ENCODE measurements at places on chromosomes 11 and 22.

DNA sequence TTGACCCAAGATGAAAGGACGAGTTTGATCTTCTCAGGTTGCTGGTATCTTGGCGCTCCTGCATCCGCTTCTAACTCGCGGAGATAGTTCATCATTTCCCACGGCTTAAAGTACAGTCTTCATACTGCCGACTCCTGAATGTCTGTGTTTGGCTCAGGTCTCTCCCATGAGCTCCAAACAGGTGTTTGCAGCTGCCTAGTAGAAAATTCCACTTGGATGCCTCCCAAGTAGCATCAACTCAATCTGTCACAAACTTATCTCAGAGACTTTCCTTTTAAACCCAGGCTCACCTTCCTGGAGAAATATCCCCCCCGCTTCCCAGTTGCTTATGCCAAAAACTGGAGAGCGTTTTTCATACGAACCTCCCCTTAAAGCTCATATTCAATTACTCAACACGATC, 986.5 kb downstream of the TBC1D22A start:
- DNase-seq: no peak

DNA sequence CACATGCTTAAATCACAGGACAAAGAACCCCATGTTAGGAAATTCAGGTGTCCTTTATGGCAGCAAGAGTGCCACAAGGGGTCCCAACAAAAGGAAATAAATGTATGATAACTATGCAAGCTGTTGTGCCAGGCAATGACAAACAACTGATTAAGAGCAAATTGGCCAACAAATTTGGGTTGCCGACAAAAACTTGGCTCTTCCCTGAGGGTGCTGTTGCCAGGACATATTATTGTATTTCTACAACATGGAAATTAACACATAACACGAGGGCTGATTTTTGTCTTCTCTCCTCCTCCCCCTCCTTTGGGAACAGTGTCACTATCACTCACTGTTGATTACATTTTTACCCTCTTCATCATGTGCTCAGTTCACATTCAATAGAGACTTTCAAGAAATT, 56.0 kb downstream of the LRRC4C start:
- no peak for DNase-seq

GRCh38 chr22:38735465-38736256, 20.1 kb downstream of the SUN2 start:
- no peak for DNase-seq

DNA sequence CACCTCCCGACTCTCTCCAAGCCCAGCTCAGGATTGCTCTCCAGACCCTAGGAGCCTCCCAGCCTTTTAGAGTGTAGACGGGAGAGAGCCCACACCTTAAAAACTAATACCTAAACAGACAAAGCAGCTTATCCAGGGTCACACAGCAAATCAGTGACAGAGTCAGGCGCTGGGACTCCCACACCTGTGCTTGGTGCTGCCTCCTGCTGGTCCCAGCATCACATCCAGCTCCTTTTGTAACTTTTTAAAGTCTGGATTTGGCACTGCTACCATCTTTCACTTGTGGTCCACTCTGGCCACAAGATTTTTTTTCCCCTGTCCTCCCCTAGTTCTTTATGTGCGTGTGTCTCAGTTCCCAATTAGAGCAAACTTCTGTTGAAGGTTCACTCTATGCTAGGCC, 4.7 kb downstream of the ANO1 start:
- DNase-seq: no peak

DNA sequence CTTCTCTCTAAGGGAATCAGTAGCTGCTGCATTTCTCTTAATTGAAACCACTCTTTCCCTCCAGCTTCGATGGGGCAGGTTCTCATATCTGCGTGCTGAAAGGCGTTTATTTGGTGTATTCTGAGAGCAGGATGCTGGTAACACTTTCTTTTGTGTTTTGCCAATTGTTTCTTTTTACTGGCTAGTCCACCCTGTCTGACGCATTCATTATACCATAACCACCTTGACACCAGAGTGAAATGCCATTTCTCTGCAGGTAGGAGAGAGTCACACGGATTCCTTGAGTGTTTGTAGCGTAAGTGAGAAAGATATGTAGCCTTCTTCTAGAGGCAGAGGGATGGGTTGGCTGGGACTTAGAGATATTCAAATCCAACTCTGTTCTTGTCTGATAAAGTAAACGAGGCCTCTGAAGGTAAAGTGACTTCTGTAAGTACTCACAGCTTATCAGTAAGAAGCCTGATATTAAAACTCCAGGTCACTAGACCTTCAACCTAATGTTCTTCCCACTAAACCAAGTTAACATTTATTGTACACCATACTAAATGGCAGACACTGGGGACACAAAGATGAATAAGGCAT, 21.4 kb downstream of the CD44 start:
- no peak for DNase-seq

GRCh38 chr11:123452794-123453193, 22.7 kb downstream of the GRAMD1B start:
- no peak for DNase-seq

DNA sequence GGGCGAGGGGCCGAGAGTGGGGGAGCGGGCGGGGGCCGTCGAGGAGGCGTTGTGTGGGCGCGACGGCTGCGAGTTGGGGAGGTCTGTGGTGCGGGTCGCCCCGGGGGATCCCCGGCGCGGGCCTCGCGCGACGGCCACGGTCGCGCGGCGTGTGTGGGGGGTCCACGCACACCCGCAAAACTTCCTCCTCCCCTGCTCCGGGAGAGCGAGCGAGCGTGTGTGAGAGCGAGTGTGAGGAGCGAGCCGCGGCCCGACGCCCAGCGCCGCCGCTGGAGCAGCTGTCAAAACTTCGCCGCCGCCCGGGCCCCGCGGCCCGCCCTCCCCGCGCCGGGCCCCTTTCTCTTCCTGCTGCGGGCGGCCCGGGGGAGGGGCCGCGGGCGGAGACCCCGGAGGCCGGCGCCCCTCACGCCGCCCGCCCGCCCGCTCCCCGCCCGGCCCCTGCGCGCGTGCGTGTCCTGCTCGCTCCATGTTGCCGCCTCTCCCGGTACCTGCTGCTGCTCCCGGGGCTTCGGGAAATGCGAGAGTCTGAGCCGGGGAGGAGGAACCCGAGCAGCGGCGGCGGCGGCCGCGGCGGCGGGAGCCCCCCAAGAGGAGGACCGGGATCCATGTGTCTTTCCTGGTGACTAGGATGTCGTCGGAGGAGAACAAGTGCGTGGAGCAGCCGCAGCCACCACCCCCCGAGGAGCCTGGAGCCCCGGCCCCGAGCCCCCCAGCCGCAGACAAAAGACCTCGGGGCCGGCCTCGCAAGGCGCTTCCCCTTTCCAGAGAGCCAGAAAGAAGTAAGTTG, 9.0 kb upstream of the CCT8L2 start:
- DNase-seq: no peak

- DNase-seq: no peak
Observed at GRCh38 chr22:19206287-19206686, 27.8 kb upstream of the SLC25A1 start.

- no peak for DNase-seq
Observed at GRCh38 chr11:60389279-60389910, 6.9 kb upstream of the MS4A14 start.

DNA sequence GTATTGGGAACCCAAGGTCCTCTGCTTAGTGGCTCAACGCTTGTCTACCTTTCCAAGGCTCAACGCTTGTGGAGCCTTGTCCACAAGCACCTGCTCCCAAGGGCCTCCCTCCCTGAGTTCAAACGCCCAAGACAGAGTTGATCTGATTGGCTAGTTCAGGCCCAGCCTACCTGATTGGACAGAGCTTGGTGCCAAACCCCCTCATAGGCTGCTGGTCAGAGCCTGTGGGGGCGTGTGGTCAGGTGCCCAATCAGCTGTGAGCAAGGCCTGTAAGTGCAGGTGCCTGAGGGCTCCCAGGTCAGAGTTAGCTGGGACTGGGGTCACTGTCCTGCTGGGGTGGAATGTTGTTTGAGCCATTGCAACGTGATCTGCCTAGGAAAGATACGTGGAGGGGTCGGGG, 16.9 kb upstream of the TMPRSS6 start:
- DNase-seq: peak; percentile 75

DNA sequence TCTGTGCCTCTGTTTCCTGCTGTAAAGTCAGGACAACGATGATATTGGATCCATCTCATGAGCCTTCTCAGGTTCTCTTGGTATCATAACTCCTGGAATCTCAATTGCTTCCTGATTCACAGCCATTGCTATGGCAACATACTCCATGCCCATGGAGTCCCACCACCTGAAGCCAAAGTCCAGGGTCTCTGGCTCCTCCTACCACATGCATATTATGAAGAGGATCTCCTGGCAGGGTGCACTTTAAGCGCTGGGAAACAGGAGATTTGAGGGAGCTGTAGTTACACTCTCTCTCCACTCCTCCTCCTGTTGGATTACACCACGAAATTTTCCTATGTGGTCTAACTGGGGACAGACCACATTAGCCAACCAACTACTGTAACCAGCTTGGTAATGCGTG, 130.9 kb upstream of the SEZ6L start:
- no peak for DNase-seq
